ENCODE measurements at places on chromosomes 7 and 10.

GRCh38 chr10:28677888-28678686 lies 766 bp downstream of the BAMBI start:
- no peak for DNase-seq

- no peak for DNase-seq
These were observed 124.2 kb downstream of the ABCA13 start for GRCh38 chr7:48295296-48295971.

DNA sequence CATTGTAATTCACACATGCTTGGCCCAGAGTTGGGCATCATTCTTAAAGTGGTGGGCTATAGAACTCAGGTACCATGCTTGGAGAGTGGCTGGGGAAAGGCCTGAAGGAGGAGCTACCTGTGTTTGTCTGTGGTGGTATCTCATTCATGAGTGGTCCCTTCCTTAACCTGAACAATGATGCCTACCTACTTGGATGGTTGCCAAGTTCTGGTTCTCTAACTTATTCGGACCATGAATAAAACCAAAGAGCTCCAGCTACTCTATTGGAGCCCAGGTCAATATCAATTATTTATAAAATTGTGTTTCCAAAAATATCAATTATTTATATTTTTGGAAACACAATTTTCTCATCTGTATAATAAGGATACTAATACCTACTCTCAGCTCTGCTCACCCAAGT lies 2.9 kb upstream of the GPR37 start:
- no peak for DNase-seq

DNA sequence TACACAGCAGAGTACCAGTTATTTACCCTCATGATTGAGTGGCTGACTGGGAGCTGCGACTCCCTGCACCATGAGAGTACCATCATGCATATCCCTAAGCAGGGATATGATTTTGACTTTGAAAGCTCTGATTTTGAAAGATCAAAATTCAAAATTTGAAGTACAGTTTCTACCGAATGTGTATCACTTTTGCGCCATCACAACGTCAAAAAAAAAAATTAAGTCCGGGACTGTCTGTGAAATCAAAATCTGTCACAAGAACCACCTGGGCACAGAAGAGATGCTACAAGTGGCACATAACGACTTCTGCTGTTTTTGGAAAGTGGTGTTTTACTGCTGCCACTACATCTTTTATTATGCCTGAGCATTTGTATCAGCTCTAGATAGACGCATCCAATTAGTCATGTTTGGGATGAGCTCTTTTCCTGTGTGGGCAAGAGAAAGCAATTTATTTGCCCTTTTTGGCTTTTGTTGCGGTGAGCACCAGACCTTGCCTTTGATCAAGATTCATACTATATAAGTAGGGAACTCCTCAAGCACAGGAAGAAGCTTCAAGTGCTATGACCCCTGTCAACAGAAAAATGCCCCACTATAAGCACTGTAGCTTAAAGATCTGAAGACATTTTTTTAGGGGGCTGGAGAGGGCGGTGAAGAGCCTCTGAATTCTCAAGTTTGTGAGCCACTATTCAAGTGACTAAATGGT lies 10.7 kb downstream of the MTPN start:
- no peak for DNase-seq

DNA sequence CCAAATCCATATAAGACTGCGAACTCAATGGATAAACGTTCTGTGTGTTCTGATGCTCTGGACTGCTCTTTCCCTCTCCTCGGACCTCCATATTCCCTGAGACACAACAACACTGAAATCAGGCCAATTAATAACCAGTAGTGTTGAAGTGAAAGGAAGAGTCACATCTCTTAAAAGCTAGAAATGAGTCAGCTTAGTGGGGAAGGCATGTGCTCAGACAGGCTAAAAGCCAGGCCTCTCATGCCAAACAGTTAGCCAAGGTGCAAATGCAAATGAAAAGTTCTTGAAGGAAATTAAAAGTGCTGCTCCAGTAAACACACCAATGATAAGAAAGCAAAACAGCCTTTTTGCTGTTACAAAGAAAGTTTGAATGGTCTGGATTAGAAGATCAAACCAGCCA lies 29.3 kb downstream of the TNS3 start:
- no peak for DNase-seq

- no peak for DNase-seq
These were observed 31.1 kb downstream of the STAMBPL1 start for GRCh38 chr10:88911116-88911515.

DNA sequence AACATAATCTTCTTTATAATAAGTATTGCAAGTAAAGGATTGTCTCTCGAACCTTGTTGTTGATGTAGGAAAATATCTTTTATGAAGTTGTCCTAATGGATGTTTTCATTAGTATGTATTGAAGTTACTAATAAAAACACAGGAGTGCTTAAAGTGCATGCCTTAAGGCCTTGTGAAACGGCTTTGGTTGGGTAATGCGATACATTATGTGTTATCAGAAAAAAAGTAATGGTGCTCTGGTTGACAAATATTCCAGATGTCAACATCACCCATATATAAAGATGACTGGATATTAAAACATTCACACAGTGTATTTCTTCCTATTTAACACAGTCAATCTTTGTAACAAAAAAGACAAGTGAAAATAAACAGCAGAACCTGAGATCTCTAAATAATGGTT lies 310.7 kb downstream of the PRKG1 start:
- DNase-seq, result no peak

GRCh38 chr7:139972029-139972428 lies 90.7 kb downstream of the PARP12 start:
- no peak for DNase-seq

GRCh38 chr7:129649128-129649690 lies 37.7 kb downstream of the NRF1 start:
- DNase-seq, result no peak

DNA sequence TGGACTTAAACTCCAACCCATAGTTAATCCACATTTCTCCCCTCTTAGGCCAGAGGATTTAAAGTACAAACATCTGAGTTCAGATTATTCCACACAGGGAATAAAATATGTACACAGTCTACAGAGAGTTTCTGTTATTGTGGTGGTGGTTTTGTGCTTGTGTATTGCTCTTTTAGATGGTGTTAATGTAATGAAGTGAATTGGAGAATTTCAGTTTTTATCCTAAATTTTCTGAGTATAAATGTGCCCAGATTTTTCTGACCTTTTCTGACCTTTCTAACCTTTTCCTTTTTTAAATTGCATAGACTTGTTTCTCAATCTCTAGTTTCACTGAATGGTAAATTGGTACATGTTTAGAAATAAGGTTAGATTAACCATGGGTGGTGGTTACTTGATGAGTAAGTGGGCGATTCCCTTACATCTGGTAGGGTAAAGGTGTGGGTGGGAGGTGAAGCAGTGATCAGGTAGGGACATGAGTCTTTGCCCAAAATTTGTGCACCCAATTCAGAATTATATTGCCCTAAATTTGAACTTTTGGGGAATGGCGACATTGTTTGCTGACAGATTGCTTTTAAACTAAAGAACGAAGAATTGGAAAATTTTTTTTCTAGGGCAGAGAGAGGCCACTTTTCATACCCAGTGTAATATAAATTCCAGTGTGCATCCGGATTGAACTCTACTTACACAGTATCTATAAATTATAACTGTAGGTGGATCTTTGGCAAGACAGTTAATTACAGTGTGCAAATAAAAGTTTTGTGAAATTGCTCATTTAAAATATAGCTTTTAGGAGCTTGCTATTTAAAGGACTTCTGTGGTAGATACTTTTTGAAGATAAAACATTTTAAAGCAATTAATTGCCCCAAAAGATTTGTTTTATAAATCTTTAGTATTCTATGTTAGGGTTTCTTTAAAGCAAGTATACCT lies 62.2 kb downstream of the ST7 start:
- DNase-seq, result no peak

DNA sequence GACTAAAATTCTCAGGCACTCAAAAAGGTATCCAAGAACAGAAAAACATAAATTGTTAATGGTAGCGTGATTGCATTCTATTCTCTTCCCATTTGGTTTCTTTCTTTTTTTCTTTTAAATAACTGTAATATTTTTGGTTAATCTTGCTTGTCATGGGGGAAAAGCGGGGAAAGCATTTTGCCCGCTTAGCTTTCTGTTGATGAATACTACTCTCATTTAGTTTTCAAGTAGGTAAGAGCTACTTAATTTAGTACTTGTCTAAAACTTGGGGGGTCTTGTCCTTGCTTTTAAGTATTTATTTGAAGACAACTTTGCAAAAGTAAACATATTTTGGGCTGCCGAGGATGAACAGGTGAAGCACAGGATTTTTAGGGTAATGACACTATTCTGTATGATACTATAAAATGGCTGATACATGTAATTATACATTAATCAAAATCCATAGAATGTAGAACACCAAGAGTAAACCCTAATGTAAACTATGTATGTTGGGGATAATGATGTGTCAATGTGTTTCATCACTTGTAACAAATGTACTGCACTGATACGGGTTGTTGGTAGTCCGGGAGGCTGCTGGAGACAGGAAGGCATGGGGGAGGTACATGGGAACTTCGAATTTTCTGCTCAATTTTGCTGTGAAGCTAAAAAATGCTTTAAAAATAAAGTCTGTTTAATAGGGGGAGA lies 1.7 kb downstream of the TES start:
- no peak for DNase-seq

GRCh38 chr10:88489107-88489506 lies 94.0 kb downstream of the RNLS start:
- DNase-seq, result no peak

- DNase-seq, result peak; percentile 75
These were observed 6.9 kb downstream of the C10orf62 start for GRCh38 chr10:97596101-97597082.

DNA sequence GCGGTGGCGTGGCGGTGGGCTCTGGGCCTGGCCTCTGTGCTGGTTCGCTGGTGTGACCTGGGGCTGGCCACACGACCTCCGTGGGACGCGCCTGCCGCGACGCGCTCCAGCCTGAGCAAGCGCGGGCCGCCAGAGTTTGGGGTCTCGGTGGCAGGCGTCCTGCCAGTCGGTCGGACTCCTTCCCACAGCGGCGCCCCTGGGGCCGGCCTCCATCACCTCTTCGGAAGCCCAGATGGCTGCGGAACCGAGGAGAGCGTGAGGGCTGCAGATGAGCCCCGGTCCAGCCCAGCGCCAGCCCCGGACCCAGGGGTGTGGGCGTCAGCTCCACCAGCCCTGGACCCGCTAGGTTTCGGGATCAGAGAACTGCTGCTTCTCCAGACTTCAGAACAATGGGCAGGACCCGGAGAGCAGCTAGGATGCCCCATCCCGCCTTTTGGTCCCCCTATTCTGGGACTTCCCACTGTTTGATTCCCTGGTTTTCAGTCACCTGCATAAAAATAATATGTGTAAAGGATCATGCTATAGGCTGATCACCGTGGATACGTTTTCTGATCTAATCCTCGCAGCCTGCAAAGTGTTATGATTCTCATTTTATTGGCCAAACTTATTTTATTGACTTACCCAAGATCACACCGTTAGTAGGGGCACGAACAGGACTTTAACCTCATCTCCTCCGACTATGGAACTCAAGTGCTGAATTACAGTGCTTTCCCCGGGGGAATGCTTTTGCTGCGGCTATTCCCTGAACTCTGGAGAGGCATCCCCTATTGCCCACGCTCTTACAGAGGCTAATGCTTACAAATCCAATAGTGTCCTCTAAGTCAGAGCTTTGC lies 2.8 kb downstream of the CYP26C1 start:
- no peak for DNase-seq

- no peak for DNase-seq
These were observed 51.3 kb upstream of the SEPTIN7 start for GRCh38 chr7:35749556-35749955.

GRCh38 chr10:11823122-11823988 lies at the start of gene PROSER2:
TSS of gene PROSER2 (plus strand) at chr10:11823356. CDS start at chr10:11852078, 28,722 bp downstream.
- DNase-seq, result peak; percentile 64

DNA sequence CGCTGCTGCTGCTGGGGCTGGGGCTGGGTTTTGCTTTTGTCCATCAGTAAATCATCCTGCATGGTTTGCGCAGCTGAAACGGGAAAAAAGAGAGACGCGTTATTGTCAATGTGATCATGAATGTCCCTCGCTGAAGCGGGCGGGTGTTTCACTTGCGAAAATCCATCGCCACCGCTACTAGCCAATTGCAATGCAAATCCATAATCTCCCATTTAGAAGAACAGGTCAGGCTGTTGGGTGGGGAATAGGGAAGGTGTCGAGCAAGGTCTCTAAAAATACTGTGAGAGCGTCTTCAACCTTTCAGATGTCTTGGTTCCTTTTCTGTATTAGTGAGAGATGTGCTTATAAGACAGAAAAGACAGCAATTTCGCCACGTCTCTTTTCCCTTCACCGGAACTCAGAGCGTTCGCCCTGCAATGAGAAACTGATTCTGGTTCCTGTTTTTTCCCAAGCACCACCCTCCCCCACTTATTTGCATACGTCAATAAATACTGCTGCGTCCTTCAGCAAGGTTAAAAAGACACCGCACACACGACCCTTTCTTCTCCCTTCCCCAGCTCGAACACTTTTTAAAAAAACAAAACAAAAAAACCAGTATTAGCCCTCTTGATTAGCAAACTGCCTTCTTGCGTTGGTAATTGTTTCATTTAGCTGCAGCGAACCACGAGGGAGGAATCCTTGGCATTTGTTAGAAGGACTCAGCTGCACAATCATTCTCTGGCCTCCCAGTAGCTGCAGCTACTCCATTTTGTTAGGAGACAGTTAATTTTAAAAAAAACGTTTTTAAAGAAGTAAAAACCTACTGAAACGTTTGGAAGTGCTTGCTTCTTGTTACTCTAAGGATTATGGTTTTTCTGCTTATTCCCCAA lies 50.4 kb downstream of the CPEB3 start:
- DNase-seq, result peak; percentile 64

- DNase-seq, result peak; percentile 17
These were observed 30.8 kb downstream of the PRLHR start for GRCh38 chr10:118564652-118565051.

DNA sequence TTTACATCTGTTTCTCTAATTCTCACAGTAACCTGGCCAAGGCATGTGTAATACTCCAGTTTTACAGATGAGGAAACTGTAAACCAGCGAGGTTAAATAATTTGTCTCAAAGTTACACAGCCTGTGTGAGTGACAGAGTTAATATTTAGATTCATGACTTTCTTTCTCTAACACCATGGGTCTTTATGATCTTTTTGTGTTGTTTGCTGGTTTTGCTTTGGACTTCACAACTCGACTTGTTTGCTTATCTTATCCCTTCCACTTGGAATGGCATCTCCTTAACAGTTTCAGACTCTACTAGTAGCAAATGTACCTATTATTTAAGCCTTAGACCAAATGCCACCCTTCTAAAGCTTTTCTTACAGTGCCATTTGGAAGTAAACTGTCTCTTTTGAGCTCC lies 34.4 kb downstream of the MXI1 start:
- DNase-seq, result no peak

- no peak for DNase-seq
These were observed 67.9 kb upstream of the AFAP1L2 start for GRCh38 chr10:114471906-114472876.

GRCh38 chr10:130805635-130806030 lies 505.9 kb downstream of the TCERG1L start:
- DNase-seq, result no peak

Data from HTR-8/SVneo (cell line).